T follicular helper cell (primary cell): ENCODE measurements at places on chromosomes 1 and 21.

DNA sequence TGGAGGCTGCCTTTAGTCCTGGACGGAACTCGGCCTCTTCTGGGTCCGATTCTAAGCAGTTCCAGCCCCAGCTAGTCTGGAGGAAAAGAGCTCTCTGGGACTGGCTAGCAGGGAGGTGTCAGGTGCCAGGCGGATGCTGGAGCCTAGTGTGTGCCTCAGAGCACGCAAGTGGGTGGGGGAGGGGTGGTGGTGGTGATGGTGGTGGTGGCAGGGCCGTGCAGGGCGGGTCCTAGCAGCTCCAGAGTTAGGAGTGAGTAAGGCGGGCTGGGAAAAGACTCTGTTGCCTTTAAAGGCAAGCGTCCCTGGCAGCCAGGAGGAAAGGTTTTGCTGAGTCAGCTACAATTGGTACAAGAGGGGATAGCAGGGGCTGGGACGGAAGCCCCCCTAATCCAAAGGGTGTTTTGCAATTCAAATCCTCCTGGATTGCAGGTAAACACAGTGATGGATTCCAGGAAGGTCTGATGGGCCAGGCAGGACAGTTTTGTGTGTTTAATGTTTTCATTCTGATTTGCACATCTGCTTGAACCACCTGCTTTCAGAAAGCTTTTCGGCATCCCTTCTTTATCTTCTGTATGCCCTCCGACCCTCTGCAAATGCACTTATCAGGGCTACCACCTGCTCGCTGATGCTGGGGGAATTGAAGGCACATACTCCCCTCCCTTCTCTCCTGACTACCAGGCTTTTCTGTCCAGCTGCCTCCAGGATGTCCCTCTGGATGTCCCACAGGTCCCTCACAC, 4.1 kb upstream of the SLC2A1 start:
- DNase-seq: no peak

- DNase-seq: no peak
Measured at GRCh38 chr1:226126824-226127569, 59.5 kb downstream of the ACBD3 start.

GRCh38 chr1:43962324-43962723, 7.5 kb upstream of the DPH2 start:
- no peak for DNase-seq

DNA sequence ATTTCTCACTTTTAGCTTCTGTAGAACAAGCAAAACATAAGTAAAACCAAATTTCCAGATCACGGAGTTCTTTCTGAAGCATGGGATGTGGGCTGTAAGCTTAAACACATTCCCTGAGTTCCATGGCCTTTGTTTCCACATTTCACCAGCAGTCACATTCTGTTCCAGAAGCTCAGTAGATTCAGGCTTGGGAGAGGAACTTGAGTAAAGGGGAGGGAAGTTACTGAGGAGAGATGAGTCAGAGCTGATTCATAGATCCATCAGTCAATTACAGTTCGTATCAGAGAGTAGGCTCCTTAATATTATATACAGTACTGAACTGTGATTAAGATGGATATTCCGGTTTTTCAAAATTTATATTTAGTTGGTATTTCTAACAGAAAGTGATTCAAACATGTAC, 614.3 kb downstream of the NCAM2 start:
- DNase-seq: no peak

DNA sequence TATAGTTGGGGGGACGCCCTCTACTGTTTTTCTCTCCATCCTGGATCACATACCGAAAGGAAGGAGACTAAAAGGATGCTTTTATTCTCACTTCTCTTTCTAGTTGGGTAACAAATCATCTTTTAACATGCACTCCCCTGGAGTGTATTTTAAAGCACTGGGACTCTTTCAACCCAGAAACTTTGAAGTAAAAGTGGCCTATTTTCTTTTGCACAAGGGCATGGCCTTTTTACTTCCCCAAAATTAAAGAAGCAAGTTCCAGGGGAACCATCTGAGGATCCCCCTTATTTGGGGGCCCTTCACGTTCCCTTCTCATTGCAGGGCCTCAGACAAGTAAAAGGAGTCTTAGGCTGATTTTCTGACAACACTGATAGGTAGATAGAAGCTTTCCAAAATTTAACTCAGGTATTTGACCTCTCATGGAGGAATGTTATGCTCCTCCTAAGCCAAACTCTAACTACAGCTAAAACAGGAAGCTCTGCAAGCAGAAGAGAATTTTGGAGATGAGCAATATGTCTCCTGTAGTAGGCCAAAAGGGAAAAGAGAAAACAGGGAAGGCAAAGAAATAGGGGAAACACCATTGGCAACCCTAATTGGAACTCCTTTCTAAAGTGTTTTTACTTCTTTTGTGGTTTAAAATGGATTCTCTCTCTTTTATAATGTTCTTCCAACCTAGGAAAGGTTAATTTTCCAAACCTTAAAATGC, 8.9 kb upstream of the CD46 start:
- DNase-seq: no peak

- no peak for DNase-seq
Measured at GRCh38 chr21:36507397-36508018, 27.6 kb upstream of the CLDN14 start.

DNA sequence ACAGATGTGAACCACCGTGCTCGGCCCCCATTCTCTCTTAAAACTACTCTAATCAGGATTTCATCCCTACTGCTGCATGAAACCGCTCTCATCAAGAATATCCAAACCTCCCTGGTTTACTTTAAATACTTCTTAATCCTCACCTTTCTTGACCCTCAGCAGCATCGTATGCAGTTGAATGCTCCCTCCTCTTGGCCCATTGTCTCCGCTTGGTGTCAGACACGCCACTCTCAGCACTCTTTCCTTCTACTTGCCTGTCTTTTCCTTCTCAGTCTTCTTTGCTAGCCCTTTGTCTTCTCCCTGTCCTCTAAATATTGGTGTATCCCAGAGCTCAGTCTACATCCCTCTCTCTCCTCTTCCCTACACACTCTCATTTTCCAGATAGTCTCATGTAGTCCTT, 314.9 kb downstream of the MRPL39 start:
- no peak for DNase-seq

GRCh38 chr21:44433791-44434567, 21.3 kb upstream of the LRRC3 start:
- DNase-seq: no peak

GRCh38 chr1:15423355-15424077, 13.8 kb downstream of the EFHD2 start:
- no peak for DNase-seq

DNA sequence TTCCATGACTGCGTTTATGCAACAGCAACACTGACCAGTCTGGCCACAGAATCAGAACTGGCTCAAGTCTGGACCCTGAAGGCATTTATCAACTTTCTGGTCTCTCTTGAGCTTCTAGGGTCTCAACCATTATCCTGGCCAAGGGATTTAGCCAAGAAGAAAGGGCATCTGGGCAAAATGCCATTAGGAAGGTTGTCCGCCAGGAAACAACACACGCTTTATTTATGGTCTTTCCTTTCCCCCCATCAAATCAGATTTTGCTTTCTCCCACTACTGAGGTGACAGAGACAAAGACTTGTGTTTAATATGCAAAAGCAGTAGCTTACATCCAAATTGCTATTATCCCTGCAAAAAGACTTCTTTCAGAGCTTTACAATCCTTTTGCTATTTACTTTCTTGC, 81.6 kb upstream of the PPP2R5A start:
- no peak for DNase-seq
